ENCODE measurements at places on chromosomes 7 and 10.

- no peak for DNase-seq
Measured at GRCh38 chr10:132580143-132580542, 42.6 kb downstream of the INPP5A start.

DNA sequence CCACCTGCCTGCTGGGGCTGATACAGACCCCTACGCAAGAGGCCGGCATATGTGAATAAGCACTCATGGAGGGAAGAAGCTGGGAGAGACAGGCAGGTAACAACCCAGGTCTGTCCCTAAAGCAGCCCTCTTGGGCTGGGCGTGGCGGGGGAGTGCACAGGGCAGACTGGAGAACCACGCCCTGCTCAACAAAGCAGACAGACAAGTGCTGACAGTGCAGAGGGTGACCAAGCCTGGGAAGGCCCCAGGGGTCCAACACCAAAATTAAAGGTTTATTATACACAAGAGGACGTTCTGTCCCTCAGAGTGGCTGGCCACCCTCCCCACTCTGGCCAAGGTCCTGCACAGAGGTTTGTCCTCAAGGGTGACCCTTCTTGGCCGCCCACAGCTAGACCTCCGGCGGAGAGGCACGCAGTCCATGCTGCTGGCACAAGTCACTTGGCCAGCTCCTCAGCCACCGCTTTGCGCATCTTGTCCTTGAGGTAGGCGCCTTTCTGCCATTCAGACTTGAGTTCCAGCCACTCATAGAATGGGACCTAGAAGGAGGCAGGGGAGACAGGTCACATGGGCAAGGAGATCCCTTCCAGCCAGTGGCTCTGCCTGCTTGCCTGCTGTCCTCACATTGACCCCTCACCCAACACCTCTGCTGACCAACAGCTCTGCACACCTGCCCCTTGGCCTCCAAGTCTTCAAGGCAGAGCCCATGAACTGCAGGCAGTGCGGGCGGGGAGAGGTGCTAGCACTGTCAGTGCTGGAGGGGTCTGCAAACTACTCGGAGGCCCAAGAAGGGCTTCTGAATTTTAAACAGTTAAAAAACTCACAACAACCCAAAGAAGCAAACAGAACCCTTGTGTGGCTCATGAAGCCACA, 11.4 kb upstream of the NACAD start:
- no peak for DNase-seq

GRCh38 chr10:75952093-75952492, 520.7 kb downstream of the LRMDA start:
- DNase-seq, result no peak

- DNase-seq, result no peak
Measured at GRCh38 chr7:99111591-99111990, 32.3 kb downstream of the SMURF1 start.

DNA sequence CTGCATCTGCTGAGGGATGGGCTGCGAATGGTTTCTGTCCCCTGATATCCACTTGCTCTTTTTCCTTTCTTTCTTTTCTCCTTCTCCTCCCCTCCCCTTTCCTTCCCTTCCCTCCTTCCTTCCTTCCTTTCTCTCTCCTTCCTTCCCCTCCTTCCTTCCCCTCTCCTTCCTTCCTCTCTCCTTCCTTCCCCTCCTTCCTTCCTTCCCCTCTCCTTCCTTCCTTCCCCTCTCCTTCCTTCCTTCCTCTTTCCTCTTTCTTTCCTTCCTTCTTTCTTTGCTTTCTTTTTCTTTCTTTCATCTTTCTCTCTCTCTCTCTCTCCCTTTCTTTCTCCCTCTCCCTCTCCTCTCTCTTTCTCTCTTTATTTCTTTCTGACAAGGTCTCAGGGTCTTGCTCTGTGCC, 20.2 kb upstream of the SPDYE1 start:
- no peak for DNase-seq

DNA sequence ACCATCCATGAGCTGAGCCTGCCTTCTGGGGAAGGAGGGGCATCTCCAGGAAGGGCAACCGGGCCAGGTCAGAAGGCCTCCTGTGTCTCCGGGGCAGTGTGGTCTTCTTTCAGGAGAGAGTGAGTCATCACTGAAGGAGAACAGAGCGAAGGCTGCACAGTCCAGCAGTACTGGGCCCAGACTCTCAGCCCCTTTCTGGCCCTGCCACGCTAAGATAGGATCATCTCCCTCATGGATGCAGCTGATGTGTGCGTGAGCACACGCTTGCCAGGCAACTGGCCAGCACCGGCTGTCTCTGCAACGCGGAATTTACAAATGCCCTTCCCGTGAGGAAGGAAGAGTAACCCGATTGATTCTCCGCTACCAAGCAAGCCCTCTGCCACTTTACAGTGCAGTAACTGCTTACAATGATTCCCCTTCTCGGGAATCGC, 328.2 kb downstream of the TNS3 start:
- peak; percentile 32 for DNase-seq

GRCh38 chr7:22675421-22675820, 51.6 kb upstream of the IL6 start:
- no peak for DNase-seq

DNA sequence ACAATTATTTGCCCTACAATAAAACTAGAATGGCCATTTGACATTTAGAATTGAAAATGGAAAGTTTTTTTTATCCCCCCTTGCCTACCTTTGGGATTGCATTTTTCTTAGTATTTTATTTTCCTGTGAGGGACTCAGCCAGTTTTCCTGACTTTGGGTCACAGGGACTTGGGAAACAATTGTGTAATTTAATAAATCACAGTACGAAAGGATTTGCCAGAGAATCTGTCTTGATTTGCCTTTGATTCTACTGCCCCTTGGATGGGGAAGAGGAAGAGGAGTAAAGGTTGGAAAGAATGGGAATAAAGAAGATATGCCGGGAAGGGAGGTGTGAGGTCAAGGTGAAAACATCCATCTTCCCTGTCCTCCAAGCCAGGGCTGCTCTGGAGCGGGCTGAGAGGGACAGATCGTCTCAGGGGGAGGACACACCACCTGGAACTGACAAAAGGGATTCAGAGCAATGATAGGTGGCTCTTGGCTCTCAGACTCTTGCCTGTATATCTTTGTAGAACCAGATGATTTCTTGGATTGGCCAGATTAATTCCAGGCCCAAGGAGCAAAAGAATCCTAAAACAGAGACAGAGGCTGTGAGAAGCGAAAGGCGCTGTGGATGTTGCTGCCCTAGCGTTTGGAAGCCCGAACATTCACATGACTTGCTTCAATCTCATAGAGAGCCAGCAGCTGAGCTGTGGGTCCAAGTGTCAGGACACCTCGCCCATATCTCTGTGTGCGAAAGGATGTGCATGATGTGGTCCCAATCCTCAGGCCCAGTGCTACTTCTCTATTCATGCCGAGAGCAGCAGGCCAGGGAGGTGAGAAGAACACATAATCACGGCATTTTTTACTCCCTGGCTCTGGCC, 50.3 kb upstream of the ZEB1 start:
- no peak for DNase-seq

DNA sequence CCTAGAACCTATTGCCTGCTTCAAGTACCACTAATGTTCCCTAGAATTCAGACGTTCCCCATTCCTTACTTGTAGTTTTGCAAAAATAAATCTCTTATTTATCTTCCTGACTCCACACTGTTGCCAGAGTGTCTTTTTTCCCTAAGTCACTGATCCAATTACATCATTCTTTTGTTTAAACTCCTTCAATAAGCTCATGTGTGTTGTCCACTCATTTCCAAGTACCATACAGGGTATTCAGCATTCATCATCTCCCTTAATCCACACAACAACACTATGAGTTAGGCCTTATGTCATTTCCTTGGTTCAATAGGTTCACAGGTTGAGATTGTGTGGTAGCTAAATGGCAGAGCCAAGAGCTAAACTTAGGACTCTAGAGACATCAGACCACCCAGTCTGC, 119.9 kb upstream of the RHOBTB1 start:
- DNase-seq, result no peak

- DNase-seq, result no peak
Measured at GRCh38 chr7:152871678-152872060, 112.1 kb downstream of the ACTR3B start.

GRCh38 chr7:92790992-92791391, 45.4 kb downstream of the CDK6 start:
- no peak for DNase-seq

DNA sequence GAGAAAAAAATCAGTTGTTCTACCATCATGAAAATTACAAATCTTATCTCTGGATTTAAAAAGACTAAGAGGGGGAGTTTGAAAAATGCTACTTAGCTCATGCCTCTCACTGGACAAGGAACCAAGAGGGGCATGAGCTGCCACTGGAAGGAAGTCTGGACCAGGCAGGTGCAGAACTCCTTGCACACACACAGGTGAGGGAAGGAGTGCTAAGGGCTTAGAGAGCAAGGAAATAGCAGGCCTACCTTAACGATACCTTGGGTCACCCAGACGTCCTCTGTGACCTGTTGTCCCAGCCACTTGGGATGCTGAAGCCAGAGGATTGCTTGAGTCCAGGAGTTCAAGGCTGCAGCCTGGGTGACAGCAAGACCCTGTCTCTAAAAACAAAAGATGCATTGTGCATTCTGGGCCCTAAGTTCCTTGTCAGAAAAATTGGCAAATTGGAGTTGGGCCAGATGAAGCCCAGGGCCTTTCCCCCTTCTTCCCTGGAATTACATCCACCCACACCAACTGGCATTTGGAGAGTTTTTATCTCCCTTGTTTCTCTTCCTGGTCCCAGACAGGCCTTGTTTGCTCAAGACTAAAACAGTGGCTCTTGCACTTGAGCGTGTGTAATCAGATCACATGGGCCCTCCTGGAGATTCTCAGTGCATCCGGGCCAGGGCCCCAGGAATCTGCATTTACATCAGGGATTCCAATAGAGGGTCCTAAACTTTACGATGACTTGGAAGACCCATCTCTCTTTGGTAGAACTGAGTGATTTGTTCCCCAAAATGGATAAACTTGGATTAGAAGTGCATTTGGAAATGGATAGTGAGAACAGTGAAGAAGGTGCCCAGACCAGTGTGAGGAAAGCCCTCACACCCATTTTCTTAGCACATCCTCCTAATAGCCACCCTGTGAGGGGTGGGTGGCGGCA, 3.0 kb downstream of the DDIT4 start:
- peak; percentile 68 for DNase-seq

DNA sequence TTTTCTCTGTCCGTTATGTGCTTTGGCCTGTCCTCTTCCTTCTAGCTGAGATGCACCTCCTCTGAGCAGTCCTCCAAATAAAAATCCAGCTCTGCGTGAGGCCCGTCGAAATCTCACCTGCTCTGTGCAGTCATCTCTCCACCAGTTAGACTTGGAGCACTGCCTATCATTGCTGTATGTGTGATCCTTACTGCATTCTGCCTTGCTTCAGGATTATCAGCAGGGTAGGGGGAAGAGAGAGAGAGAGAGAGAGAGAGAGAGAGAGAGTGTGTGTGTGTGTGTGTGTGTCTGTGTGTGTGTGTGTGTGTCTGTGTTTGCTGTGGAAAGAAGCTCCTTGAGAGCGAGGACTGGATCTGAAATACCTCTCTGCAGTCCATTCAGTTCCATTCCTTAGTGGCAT, 129.4 kb downstream of the CCNY start:
- DNase-seq, result no peak

Data from colonic mucosa (tissue), 4 donors.